ENCODE measurements at places on chromosomes 12 and 14.

- no peak for DNase-seq
These were observed 82.8 kb downstream of the RIN3 start for GRCh38 chr14:92596331-92596907.

DNA sequence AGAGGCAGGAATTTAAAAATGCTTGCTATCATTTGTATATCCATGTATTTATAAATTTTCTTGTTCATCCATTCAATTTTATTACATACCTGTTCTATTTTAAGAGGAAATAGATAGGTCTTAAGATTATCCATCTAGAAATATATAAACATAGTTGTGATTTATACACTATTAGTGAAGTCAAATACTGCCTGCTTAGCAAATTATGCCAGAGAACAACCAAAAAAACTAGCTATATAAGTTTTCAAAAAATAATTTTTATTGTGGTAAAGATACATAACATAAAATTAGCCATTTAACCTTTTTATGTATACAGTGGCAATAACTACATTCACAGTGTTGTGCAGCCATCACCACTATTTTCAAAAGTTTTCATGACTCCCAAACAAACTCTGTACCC, 237.3 kb downstream of the NPAS3 start:
- no peak for DNase-seq

GRCh38 chr12:131159660-131160059, 206.0 kb downstream of the ADGRD1 start:
- no peak for DNase-seq

GRCh38 chr14:43165651-43166050, 1341.4 kb downstream of the FSCB start:
- no peak for DNase-seq

GRCh38 chr12:25744313-25744712, 191.2 kb upstream of the LMNTD1 start:
- no peak for DNase-seq

- no peak for DNase-seq
These were observed 4.7 kb downstream of the LRIG3 start for GRCh38 chr12:58915634-58916033.

DNA sequence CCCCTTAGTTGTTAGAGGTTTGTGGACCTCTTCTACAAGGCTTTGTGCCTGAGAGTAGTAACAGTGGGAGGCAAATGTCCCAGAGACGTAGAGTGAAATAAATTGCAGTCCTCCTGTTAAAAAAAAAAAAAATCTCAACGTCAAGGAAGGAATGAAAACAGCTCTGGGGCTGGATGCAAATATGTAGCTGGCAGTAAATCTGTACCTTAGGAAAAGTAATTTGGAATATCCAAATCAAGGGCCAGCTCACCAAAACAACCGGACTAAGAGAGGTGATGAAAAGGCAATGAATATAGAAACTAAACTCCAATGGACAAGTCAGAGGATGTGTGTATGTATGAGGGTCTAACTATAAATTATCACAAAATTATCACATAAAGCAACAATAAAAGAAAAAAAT, 27.0 kb downstream of the SINHCAF start:
- no peak for DNase-seq

GRCh38 chr14:50335389-50335788, 23.3 kb downstream of the DMAC2L start:
- no peak for DNase-seq

- no peak for DNase-seq
These were observed 29.4 kb downstream of the SYNE3 start for GRCh38 chr14:95486875-95487668.

DNA sequence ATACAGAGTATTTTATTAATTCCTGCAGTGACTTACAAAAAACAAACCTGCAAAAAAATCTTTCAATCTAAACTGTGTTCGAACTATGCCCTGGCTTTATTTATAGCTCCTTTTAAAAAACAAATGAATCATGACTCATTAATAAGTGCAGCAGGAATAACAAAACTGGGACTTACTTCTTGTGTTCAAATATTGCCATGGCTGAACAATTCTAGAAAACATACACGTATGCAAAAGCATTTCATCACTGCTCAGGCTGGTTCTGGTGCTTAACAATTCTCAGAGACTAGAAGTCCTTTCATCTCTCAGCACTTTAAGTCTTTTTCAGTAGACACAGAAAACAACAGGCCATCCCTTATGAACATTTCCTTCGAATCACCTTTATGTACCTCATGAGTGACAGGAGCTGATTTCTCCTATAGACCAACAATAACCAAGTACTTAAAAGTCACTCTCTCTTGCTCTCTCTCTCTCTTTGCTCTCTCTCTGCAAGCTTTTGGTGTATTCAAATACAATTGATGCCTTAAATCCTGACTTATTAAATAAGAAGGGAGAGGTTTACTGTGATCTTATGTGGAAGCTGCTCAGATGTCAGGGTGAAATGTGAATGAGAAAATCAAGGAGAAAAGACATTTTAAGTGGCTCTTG, 268.8 kb downstream of the TTC8 start:
- DNase-seq = no peak

DNA sequence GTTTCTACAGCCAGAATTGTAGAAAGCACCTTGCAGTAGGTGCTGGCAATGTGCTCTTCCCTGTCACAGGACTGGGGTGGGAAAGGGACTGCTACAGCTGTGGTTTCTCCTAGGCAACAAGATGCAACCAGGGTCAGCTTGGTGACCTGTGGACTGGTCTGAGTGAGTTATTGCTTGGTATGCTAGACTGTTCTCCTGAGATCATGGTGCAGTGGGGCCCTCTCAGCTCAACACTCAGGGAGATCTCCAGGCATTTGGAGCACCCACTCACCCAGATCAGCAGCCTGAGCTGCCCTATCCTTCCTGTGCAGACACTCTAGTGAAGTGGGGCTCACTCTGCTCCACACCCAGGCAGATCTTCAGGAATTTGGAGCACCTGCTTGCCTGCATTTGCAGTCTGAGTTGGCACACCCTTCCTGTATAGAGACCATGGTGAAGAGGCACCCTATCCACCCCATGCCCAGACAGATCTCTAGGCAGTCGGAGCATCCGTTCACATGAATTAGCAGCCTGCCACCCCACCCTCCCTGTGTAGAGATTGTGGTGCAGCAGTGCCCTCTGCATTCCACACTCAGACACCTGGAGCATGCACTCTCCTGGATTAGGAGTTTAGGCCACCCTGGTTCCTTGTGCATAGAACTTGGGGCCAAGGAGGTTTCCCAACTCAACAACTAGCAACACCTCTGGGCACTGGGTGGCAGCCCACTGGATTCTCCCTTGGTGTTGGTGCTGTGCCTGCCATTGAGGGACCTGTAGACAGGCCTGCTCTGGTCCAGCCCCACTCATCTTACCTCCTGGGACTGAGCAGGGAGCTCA, 3.8 kb upstream of the FAM186B start:
- no peak for DNase-seq

DNA sequence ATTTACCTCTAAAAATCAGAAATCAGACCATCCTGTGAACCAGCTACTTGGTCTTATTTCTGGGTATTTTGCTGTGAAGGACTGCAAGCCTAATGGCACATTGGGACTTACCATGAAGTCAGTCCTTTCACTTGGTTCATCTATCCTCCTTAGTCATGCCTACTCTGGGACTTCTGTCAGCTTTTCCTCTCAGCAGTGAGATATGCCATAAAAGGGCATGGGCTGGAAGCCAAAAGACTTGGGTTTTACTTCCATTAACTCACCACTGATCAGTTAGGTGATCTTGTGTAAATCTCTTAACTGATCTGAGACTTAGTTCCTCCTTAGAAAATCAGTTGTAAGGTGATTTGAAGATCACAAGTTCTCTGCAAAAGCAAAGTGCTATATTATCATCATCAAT, 116.5 kb downstream of the PAH start:
- DNase-seq = no peak

DNA sequence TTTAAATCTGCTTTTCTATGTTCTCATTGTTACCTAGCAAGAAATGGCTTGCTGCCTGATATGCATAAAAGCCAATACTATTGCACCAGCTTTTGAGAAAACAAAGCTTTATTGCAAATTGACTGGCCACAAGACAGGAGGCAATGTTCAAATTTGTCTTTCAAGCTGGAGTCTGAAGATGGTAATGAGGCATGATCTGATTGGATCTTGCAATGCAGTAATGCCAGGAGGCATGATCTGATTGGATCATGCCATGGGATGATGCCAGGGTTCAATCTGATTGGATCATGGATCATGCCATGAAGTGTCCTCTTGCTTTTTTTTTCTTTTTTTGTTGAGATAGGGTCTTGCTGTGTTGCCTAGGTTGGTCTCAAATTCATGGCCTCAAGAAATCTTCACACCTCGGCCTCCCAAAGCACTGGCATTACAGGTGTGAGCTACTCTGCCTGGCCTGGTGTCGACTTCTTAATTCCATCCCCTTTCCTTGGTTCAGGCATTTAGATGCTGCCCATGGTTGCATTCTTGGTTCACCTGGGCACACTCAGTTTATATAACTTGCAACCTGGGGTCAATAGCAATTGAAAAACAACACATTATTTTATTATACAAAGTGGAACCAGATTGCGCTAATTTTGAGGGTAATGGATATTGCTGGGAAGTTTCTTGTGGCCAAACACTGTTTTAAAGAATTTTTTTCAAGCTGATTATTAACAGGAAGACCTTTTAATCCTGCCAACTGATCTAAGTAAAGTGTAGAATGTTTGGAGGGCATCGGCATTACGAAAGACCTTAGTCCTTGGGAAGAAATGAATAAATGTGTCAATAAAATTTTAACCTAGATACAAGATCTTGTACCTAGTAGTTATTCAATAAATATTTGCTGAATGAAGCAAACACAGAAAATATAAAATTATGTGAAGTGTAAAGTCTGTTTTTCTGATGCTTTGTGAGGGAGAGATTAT, 38.8 kb downstream of the HSD17B6 start:
- no peak for DNase-seq

DNA sequence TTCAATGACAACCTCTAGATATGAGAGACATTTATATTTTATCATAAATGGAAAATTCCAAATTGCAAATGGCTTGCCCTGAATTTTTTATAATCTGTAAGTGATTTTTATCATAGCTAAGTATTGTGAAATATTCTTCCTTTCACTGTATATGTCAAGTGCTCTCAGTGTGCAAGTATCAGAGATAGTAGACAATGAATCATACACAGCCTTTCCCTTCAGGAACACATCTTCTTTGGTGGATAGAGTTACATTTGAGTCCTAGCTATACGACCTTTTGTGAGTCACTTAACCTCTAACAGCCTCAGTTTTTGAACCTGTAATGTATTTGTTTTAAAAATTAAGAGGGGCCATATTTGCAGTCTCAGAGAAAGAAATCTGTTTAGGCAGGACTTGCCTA, 350.7 kb upstream of the SEL1L start:
- DNase-seq = no peak

DNA sequence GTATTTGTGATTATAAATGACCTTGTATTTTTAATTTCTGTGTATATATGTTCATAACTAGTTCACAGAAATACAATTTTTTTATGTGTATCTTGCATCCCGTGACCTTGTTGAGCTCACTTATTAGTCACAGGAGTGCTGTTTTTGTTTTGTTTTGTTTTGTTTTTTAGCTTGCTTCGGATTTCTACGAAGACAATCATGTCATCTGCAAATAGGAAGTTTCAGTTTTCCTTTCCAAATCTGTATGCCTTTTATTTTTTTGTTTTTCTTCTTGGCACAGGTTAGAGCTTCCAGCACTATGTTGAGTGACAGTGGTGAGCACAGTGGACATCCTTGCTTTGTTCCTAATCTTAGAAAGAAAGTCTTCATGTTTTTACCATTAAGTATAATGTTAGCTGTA, 229.2 kb upstream of the GARIN6 start:
- no peak for DNase-seq

GRCh38 chr12:85310456-85311076, 30.5 kb downstream of the ALX1 start:
- no peak for DNase-seq

- DNase-seq = no peak
These were observed 746.7 kb upstream of the TBX3 start for GRCh38 chr12:115430636-115431035.

DNA sequence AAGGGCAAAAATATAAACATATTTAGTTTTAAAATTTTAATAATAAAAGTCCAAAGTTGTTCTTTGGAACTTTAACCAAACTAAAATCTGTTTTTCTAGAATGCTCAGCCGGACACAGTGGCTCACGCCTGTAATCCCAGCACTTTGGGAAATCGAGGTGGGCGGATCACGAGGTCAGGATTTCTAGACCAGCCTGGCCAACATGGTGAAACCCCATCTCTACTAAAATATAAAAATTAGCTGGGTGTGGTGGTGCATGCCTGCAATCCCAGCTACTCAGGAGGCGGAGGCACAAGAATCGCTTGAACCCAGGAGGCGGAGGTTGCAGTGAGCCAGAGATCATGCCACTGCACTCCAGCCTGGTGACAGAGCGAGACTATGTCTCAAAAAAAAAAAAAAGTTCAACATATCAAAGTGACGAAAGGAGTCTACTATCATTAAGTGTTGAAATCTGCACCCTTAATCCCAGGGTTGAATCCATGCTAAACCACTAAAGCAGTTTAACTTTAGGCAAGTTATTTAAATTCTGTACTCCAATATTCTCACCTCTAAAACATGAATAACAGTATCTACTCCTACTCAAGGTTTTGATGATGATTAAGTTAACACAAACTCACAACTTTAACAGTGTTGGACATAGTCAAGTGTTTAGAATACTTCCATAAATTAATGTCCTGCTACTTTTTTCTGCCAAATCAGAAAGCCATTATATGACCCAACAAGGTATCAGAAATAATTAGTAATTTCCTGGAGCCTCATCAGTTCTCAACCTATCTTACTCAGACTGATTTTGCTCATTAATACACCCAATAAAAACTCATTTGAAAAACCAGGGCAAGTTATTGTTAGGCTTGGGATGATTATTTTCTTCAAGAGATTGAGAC, 11.0 kb downstream of the HNRNPC start:
- DNase-seq = no peak

DNA sequence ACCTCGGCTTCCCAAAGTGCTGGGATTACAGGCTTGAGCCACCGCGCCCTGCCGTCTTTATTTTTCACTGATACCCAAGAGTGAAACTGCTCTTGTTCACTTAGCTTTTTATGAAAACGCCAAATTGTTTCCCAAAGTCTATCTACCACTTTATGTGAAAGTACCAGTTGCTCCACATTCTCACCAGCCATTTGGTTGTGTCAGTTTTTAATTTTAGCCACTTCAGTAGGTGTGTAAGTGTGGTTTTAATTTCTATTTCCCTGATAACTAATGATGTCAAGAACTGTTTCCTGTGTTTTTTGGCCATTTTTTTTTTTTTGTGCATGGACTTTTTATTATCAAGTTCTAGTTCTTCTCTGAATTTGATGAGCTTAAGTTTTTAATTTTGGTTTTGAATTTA, 17.1 kb downstream of the CAND1 start:
- no peak for DNase-seq

DNA sequence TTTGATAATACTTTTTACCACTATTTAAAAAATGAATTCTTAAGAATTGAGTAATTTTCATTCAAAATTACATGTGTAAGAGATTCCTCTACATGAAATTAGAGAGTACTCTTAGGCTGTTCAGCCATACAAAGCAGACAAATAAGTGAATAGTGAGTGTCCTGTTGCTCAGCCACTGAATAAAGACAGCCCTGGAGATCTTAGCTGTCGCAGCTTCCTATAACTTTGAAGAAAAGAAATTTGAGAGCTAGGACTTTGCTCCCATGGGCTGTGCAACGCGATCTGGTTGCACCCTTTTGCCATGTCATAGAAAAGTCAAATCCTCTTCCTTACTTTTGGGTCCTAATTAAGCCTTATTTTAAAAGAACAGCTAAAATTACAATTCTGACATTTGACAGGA, 40.9 kb upstream of the LRIG3 start:
- no peak for DNase-seq

- no peak for DNase-seq
These were observed 224.6 kb upstream of the FOXN3 start for GRCh38 chr14:89641495-89642175.
